ENCODE measurements at places on chromosomes 1 and 21.

- DNase-seq, result no peak
Measured at GRCh38 chr1:244354810-244355278, 96.9 kb downstream of the ADSS2 start.

DNA sequence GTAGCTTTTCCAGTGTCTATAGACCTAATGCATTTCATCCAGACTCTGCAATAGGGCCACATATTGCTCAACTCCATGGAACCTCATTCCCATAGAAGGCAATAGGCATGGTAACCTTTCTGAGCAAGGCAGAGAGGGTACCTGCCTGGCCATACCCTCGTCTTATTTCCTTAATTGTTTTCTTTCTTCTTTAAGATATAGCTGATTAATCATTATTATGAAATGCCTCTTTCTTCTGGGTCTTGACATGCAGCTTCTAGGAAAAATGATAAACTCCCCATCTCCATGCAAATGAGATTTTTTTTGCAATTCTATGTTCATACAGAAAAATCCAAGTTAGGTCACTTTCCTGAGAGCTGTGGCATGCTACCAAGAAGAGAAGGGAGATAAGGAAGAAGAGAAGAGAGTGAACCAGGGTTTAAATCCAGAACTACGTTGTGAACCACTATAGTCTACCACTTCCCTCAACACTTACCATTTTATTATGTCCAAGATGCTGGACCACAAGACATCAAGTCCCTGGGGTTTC is 33.0 kb upstream of the IL20 start:
- no peak for DNase-seq

GRCh38 chr1:180521474-180522212 is 19.3 kb upstream of the ACBD6 start:
- DNase-seq, result peak; percentile 26

GRCh38 chr1:94272388-94272787 is 35.0 kb upstream of the ARHGAP29 start:
- DNase-seq, result no peak

All from amniotic epithelial cell (primary cell).